T-helper 2 cell treated with Interferon-gamma antibody and Interleukin-4, amounts not matched to agents 5 μg/mL and 100 μg/mL, for 36 hours (primary cell): ENCODE measurements at places on chromosomes 2 and 18.

- DNase-seq = no peak
Measured at GRCh38 chr2:19607931-19608771, 249.7 kb upstream of the OSR1 start.

GRCh38 chr18:28095041-28095440 is 81.9 kb downstream of the CDH2 start:
- no peak for DNase-seq

GRCh38 chr2:96861074-96861473 is 3.3 kb upstream of the ANKRD39 start:
- no peak for DNase-seq

DNA sequence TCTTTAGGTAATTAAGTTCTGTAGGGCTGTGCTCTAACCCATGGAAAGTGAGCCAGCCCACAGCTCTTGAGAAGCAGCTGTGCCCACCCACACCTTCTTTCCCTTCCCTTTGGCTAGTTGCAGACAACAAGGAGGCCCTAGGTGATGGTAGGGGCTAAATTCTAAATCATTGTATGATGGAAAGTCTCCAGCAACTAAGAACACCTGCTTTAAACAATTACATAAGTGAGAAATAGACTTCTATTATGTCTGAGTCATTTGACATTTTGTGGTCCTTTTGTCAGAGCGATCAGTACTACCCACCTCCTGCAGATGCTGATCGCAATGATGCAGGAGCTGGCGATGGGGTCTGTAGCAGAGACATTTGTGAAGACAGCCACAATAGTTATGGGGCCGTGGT is 79.6 kb downstream of the TEX51 start:
- DNase-seq = no peak

GRCh38 chr2:171436307-171436706 is 2.3 kb downstream of the DCAF17 start:
- no peak for DNase-seq

- DNase-seq = no peak
Measured at GRCh38 chr18:27382567-27383216, 197.6 kb upstream of the CHST9 start.

- DNase-seq = peak; percentile 54
Measured at GRCh38 chr2:135709992-135710391, 31.7 kb upstream of the UBXN4 start.

DNA sequence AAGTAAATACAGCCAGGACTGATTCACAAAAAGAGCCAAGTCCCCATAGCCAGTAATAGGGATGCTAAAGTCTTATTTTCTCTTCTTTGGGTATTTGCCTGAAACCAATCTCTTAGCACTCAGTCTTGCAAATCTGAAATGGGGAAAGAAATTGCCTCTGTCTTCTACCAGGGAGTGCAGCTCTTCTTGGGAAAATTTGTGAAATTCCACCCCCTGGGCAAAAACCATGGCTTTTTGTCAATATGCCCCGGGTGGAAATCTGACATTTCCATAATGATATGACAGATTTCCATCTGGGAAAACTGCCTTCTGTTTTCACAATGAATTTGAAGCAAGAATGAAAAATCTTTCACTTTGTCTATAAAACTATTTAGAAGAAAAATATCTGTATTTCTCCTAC is 628.1 kb downstream of the BCL11A start:
- no peak for DNase-seq

DNA sequence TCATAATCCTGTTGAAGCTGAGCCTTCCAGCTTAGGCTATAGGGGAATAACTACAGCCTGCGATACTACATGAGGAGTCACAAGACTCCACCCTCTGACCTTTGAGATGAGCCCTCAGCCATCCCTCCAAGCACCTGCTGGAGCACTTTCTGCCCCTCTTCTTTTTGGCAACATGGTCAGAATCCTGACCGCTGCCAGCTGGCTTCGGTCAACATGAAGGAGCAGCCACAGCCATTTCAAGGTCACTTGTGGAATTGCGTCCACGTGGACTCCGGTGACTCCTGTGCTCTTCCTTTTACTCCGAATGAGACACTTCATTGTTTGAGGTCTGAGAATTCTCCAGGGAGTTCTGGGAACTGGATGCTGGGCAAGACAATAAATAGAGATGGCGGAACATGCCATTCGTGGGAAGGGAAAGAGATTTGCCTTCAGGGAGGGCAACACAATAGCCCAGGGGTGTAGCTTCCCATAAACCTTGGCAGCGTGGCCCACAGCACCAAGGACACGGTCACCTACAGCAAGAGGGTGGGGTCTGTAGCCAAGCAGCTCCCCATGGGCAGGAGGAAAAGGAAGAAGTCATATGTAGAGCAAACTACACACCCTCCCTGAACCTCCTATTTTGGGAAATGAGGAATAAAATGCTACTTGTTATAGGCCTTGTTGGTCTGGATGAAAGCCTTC is 73.3 kb upstream of the PPP1CB start:
- DNase-seq = no peak

DNA sequence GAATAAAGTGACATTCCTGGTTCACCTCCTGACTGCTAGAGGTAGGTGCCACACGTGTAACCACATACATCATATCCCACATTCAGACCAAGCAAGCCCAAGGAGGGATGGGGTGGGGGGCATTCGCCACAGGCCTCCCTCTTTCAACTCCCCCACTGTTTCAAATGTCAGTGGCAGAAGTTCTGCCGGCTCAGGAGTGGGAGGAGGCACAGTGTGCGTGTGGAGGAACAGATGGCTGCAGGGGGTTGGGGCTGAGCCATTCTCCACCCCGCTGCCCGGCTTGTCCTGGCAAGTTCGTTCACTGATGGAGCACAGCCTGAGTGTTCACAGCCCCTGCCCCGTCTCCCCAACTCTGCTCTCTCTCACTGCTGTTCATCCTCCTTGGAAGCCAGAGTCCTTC is 75.4 kb upstream of the TANC1 start:
- no peak for DNase-seq
